ENCODE measurements at places on chromosomes 16 and 17.
A peak's percentile ranks its signal among the peaks of the same experiment; 100 is the strongest.

DNA sequence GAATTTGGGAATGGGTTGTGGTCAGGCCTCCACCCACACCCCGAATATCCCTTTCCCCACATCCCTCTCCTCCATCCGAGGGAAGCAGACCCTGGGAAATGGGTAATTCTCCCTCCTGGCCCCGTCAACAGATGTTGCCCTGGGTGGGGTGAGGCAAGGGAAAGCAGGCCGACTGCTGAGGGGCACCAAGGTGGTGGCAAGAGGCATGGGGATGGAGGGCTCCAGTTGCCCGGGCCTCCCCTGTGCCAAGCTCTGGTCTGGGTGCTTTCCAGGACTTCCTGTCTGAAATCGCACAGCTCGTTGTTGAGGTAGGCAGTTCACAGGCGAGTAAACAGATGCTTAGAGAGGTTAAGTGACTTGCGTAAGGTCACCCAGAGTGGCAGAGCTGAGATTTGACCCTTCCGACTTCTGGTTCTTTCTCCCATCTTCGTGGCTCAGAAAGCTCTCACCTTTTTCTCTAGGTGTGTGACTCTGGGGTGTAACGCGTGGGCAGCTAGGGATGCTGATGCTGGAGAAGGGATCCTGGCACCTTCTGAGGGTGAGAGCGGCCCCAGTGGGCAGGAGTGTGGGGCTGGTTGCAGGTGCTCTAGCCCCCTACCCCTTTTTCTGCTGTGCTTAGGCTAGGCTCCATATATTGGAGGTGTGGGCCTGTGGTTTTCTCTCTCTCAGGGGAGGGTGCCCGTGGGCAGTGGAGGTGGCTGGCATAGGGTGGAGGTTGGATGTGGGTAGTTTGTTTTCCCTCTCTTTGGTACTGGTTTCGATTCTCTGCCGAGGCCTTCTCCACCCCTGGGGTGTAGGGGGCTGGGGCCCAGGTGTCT, 17.2 kb downstream of the RARA start:
- DNase-seq: peak; percentile 37

DNA sequence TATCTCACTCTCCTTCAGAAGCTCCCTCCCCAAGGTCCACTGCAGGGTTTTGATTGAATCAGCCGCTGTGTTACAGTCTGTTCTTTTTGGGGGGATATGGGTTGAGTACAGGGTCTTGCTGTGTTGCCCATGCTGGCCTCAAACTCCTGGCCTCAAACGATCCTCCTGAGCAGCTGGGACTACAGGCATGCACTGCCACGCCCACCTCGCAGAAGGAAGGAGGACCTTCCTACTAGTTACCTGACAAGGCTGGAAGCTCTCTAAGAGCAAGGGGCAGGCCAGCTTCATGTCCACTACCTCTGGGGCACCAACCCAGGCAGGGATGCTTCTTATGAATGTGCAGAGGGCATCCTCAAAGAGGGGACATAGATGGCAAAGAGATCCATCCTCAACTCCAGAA, 1.9 kb upstream of the MMP28 start:
- DNase-seq: no peak

DNA sequence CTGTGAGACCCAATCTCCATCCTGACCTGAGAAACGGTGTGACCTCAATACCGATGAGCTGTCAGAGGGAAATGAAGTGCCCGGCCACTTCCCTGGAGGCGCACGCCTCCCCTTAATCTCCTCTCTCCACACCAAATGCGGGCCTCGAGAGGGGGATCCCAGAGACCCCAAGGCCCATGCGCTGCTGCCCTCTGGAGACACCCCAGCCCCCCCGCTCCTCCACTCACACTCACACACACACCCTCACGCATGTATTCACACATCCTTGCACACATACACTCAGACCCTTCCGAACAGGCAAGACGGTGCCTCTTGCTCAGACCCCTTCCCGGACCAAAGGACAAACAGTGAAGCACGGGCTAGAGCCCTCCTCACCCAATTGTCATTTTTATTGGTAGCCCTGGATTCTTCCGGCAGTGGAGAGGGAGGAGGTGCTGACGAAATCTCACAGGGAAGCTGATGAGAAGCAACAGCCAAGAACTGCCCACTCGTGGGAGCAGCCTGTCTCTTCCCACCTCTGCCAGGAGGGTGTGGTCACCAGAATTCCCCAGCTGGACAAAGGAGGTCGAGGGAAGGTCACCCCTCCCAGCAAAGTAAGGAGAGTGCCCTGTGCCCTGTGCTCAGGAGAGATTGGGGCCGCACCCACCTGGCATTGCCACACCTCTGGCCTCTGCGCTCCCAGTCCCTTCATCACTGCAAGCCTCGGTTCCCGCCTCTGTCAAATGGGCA, 136.0 kb upstream of the TNRC6C start:
- DNase-seq: no peak

DNA sequence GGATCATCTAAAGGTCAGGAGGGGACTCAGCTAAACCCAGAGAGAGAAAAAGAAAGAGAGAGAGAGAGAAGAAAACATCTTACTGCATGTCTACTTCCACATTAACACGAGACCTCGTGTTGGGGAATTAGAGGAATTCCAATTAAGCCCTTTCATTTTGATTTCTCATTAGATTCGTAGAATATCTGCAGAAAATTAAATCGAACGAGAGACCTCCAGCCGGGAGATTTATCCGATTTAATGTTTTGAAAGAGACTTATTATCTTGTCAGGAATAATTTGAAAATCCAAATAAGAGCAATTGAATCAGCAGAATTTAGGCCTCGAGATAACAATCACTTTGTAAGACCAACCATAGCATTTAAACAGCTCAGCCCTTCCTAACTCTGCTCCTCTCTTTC, 175.6 kb downstream of the ABCC12 start:
- DNase-seq: no peak

DNA sequence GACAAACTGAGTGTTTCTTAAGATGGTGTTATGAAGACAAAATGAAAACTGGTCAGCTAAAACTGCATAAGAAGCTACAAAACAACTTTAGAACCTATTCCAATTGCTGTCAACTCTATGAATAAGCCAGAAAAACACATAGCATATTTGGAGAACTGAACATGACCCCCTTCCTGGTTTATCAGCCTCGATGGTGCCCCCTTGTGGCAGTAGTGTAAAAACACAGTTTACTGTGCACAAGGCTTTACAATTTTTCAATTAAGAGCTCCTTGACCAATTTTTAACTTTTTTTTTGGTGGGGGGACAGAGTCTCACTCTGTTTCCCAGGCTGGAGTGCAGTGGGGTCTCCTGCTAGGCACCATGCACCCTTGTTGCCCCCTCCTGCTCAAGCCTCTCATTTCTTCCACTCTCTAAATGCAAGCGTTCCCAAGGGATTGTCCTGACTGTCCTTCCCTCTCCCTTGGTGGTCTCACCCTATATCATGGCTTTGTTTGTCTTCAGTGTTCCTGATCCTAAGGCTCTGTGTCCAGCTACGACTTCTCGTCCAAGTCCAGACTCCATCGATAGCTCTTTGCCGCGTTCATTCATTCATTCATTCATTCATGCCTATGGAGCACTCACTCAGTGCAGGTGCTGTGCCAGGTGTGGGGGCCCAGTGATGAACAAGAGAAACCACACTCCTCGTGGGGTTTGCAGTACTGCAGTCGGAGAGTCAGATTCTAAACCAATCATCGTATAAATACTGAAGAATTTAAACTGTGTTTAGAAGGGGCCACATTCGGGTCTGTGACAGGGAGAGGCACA, 7.5 kb downstream of the EIF1 start:
- peak; percentile 61 for DNase-seq

DNA sequence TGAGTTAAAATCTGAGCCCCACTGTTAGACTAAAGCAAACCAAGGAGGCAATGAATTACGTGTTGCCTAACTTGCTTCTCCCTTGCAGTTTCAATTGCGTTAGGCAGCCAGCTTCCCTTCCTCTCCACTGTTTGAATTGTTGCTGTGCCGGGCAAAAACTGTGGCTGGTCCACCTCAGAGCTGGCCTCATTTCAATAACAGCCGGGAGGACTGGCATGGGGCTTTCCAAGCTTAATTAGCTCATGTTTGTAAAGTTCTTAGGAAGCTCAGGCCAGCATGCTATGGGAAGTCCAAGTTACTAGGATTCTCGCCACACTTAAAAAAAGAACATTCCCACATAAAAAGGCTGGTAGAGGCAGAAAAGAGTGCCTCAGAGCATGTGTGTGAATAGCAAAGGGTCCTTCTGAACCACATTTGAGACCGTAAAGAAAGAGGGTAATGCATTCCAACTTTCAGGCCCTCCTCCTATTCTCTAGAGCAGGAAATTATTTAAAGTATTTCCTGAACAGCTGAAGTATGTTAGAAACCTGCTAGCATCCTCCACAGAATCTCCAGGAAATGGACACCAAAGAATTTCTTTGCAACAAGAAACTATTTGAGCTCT, 79.0 kb upstream of the SMURF2 start:
- no peak for DNase-seq

- DNase-seq: no peak
These were observed 19.4 kb downstream of the C17orf100 start for GRCh38 chr17:6670999-6671398.

DNA sequence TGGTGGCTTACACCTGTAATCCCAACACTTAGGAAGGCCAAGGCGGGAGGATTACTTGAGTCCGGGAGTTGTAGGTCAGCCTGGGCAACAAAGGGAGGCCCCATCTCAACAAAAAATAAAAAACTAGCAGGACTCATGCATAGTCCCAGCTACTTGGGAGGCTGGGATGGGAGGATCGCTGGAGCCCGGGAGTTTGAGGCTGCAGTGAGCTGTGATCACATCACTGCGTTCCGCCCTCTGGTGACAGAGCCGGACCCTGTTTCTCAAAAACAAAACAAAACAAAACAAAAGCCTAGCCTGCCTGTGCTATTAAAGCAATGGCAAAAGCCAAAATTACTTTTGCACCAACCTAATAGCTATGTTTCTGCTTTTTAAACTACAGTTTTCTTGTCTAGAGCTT, 1.5 kb downstream of the FCSK start:
- DNase-seq: no peak

DNA sequence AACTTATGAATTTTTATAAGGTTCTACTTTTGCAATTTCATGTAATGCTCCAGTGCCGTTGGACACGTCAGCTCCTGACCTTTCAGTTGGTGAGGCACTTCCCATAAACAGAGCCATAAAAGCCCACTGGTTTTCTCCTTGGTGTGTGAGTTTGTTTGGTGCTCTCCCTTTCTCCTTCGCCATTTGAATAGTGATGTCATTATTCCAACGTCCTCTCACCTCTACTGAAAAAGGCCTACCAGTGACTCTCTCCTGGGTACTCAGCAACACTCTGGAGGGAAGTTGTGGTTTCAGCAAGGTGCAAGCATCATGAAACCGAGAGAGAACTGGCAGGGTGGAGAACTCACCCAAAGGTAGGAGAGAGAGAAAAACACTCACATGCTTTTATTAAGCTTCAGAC, 29.6 kb upstream of the HNF1B start:
- peak; percentile 68 for DNase-seq

Data from GM18507 (cell line).